NCI-H510A treated with DMSO at 0.1 percent for 48 hours (cell line): ENCODE measurements at places on chromosomes 2 and 18.

GRCh38 chr2:20042531-20042930 lies 8.9 kb downstream of the LAPTM4A start:
- no peak for DNase-seq

DNA sequence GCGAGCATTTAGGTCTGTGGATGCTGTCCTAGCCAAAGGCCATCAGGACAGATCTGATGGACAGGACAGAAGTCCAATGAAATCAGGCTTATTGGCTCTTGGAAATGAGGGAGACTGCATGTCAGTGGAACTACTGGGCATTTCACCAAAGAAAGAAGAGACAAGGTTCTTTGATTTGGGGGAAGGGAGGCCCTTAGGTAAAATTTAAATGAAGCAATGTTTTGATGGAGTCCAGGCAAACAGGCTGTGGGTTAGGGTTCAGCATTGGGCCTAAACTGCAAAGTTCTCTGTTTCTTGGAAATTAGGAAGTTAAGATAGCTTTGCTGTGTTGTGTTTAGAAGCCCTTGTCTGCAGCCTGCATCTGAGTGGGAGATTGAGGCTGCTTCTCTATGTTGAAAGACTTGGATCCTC lies 31.6 kb upstream of the RNF149 start:
- DNase-seq, result no peak

- peak; percentile 33 for DNase-seq
These were observed 519.8 kb upstream of the MYT1L start for GRCh38 chr2:2850859-2851258.

DNA sequence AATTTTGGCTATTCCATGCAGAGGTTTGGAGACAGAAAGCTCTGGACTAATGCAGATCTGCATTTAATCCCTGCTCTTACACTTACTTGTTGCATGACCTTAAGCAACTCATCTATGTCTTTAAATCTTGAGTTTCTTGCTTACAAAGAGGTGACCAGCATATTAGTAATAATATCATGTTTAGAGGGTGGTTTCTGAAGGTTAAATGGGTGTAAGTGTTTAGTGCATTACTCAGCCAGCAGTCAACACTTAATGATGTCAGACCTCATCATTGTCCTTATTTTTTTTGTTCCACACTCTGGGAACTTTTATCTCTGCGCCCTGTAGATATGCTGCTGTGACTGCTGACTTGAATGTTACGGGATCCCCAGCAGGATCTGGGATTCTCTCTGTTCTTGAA lies 1.7 kb downstream of the IL1RL1 start:
- no peak for DNase-seq
